CD8-positive, alpha-beta T cell (primary cell): ENCODE measurements at places on chromosomes 16 and 17. TPM values are rescaled to one million over a fixed set of nuclear protein-coding genes. Genes with fewer than 3 reads are reported as not detected.

GRCh38 chr17:3747805-3748204 is 24.1 kb downstream of the HASPIN start:
- DNase-seq = no peak

The FNDC8 gene
- total RNA-seq = not detected

DNA sequence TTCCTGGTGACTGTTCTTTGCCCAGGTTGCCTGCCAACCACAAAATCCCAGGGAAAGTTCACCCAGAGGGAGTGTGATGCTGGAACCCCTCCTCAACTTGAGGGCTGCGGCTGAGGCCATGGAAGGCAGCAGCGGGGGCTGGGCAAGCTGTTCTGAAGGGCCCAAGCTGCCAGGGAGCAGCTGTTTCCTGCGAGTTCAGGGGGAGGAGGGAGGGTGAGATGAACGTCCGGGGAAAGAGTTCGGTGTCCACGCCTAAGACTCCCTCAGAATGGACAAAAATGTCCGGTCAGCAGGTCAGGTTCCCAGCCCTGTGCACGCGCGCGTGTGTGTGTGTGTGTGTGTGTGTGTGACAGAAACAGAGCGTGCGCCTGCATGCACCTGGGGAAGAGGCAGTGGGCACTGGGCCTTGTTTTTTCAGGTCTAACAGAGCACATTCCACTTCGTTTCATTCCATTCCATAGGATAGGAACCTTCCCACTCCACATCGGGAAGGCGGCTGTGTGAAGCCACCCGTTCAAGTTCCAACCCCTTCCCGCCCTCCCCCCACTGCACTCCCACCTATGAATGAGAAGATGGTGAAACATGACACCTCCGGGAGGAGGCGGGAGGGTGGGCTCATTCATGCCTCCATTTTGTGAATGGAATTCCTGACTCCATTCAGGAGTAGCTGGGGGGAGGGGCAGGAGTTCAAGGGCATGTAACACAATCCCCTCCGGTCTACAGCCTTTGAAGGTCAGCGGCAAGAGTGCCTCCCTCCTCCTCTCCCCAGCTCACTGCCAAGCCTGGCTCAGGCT is 15.7 kb downstream of the ETV4 start:
- DNase-seq = no peak

DNA sequence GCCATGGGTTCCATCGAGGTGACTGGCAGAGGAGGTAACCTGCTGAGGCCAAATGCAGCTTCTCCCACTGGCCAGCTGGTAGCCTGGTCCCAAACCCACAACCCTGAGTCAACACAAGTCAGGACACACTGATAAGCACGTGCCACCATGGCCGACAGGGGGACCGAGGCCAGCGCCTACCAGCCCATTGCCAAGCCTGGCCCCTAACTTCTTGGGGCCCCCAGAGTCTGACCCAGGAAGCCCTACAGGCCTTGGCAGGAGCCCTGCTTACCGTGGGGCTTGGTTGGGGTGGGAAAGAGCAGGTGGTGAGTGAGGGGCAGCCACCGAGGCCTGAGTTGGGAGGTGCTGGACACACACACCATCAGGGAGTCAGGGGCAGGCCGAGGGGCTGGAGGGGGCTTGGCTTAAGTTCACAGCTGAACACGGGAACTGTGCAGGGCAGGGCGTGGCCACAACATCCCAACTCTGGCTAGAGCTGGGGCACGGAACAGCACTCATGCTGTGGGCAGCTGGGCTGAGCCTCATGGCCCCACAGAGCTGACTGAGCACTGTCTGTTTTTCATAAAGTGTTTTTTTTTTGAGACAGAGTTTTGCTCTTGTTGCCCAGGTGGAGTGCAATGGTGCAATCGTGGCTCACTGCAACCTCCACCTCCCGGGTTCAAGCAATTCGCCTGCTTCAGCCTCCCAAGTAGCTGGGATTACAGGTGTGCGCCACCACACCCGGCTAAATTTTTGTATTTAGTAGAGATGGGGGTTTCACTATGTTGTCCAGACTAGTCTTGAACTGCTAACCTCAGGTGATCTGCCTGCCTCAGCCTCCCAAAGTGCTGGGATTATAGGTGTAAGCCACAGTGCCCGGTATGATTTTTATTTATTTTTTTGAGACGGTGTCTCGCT is 5.5 kb downstream of the MRPL28 start:
- DNase-seq = no peak

DNA sequence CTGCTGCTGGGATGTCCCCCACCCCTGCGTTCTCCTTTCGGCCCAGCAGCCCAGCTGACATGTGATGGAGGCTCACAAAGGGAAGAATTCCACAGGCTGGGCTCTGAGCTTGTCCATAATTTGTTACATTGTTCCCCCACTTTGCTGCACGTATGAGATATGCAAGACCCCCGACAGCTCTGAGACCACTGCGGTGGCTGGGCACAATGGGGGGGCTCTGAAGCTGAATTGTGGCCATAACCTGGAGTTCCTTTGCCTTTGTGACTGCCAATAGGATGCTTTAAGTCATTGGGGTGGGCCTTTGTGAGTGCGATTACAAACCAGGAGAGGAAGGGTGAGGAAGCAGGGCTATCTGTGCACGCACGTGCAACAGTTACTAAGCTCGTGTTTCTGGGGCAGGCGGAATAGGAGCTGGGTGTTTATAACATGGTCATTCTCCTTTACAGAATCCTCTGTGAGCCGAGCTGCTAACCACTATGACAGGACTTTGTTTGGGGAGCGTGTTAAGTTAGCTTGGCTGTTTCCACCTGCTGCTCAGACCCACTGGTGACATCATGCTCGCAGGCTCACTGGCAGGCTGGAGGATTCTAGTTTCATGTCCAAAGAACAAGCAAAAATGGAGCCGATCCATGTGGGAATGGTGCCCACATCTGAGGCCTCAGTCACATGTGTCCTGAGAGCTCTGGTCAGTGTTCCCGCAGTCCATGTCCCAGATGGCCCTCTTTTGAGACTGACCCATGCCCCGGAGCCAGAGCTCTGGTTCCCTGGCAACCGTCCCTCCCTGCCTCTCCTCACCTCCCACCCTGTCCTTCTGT is 208.3 kb upstream of the SALL1 start:
- no peak for DNase-seq

GRCh38 chr17:6162892-6163291 is 92.7 kb downstream of the WSCD1 start:
- no peak for DNase-seq

The DOC2A gene
- not detected for total RNA-seq

DNA sequence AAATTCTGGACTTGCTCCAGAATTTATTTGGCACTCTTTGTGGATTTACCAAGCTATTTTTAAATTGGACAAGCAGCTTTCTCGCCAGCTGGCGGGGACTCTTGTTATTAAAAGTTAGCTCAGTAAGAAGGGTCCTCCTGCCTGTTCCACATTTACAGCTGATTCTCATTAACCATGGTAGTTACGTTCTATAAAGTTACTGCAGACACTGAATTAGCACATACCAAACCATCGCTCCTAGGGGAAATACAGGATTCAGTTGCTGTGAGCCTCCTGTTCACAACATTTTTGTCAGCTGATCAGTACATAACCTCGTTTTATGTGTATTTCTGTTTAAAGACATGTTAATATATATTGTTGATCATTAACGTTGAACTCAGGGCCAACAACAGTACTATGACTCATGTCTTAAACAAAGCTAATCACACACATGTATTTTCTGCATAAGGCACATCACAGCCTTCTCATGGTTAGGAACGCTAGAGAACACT is 4.2 kb downstream of the LDAF1 start:
- DNase-seq = no peak

DNA sequence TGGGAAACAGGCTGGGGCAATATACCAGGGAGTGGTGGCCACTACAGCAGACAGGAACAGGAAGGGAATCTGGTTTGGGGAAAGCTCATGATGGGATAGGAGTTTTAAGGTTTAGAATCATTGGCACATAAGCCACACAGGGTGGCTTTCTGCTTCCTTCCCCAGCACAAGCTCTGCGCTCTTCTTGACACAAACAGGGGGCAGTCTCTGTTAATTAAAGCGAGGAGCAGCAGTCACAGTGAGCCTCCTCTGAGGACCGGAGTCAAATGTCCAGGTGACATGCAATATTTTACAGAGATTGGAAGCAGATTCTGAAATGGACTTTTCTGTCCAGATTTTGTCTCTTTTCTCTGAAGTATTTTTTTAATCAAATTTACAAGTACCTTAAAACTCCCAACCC is 2.8 kb upstream of the SHISA9 start:
- DNase-seq = no peak

DNA sequence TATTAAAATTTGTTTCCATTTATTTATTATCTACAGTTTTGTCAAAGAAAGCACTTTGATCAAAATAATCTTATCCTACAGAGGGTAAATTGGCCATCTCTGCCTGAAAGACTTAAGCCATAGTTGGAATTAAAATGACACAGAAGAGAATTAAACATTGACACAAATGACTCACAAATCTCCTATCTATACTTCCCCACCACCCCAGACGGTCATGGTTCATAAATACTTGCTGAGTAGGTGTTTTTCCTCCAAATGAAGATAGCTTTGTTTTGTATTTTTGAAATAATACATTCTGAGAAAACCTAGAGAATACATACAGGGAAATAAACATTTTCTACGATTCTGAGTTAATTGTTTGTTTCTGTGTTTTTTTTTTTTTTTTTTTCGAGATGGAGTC is 142.8 kb downstream of the MAP2K6 start:
- no peak for DNase-seq

DNA sequence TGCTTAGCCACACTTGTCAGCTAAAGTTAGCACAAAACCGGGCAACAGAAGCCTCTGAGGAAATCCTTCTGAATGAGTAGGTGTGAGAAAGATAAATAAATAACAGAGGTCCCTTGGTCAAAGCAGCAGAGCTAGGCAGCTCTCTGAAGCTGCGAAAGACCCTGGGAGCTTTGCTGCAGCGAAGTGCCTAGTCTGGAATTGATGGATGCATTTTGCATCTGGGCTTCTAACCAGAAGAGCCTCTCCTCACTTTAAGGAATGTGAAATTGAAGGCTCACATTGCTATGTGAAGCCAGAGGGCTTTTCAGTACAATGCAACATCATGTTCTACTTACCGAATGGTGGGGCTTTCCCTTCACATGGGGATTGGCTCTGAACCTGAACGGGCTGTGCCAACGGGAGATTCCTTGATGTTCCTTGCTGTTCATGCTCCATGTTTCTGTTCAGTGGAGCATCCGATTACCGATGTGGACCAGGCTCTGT is 274.6 kb downstream of the HS3ST3B1 start:
- no peak for DNase-seq

The CTRB2 gene
- total RNA-seq = not detected

The SCNN1B gene
- not detected for total RNA-seq

The CCL17 gene
- not detected for total RNA-seq

GRCh38 chr17:50087246-50087911 is 7.8 kb upstream of the PDK2 start:
- DNase-seq = peak; percentile 77

The MEOX1 gene
- 0.11 TPM for total RNA-seq

DNA sequence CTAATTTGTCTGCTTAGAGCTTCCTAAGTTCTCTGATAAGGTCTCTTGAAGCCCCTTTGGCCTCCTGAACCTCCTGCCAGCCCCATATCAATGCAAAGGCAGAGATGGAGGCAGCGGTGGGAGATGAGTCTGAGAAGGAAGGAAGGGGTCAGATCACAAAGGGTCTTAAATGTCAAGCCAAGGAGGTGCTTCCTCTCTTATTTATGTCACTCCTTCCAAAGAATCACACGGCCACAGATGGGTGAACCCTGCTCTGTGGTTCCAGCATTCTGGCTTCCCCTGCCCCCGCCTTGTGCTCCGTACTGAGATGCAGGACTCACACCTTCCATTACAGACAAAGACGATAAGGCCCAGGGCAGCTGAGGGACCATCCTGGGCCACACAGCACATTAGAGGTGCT is 96.3 kb downstream of the GSG1L start:
- DNase-seq = no peak

The TTLL6 gene
- not detected for total RNA-seq

The DPEP1 gene
- total RNA-seq = not detected

DNA sequence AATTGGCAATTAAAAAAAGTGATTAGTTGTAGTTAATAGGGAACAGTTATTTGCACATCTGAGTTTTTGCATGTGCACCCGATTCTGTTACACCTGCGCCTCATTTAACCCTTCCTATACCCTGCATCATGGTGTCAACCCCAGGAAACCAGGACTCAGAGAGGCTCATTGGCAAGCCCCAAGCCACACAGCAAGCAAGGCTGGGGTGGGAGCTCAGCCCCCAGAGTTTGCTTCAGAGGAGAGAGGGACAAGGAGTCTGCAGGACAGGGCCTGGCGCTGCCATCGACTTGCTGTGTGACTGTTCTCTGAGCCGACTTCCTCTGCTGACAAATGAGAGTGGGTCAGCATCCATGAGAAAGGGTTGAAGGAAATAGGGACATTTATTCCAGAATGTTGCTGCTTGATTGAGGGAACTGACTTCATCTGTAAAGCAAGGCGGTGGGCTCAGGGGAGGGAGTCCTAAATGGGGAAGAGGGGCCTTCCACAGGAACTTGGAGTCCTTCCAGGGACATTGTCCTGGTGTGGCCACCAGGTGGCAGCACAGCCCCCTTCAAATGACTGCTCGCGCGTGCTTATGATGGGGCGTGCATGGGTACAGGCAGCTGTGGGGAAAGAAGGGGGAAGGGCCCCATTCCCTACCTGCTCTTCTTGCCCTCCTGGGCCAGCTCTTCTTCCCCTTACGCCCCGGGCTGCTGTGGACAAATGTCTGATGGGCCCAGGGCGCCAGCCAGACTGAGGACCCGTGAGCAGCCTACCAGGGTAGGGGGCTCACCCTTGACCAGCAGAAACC is 51.6 kb downstream of the NT5M start:
- DNase-seq = peak; percentile 85

DNA sequence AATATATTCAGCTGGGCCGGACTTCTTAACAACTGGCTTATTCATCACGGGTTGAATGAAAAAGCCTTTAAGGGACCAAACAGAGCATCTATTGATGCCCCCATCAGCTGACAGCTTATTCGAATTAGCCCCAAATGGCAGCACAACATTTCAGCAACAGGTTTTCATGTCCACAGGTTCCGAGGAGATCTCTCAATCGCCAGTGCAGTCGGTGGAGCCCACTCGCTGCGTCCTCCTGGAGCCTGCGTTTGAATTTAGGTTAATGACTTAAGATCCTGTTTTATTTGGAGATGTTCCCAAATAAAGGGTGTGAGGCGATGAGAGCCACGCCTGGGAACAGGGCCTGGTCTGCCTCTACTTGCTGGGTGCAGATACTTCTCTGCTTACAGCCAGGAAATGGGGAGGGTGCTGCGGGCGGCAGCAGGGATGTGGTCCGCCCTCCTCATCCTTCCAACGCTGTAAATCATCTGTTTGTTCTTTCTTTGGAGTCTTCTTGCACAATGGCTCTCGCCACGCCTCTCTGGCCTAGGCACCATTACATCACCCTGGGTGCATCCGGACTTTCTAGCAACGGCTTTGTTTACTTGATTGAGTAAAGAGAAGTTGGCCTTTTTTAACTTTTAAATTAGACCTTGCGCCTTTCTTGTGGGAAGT is 22.6 kb downstream of the NDE1 start:
- DNase-seq = peak; percentile 52

GRCh38 chr16:56591377-56592060 is 2.2 kb downstream of the MT3 start:
- DNase-seq = no peak

The ERAL1 gene
- 20.0 TPM for total RNA-seq

The B3GNT9 gene
- 1.2 TPM for total RNA-seq

The DHRS7C gene
- total RNA-seq = not detected

- no peak for DNase-seq
These were observed 22.6 kb downstream of the AKAP1 start for GRCh38 chr17:57107498-57108101.

GRCh38 chr16:71672125-71672524 is 46.1 kb downstream of the MARVELD3 start:
- no peak for DNase-seq
